HepG2 (cell line): ENCODE measurements at places on chromosomes 5 and 9. TPM values are rescaled to one million over a fixed set of nuclear protein-coding genes. Genes with fewer than 3 reads are reported as not detected.

DNA sequence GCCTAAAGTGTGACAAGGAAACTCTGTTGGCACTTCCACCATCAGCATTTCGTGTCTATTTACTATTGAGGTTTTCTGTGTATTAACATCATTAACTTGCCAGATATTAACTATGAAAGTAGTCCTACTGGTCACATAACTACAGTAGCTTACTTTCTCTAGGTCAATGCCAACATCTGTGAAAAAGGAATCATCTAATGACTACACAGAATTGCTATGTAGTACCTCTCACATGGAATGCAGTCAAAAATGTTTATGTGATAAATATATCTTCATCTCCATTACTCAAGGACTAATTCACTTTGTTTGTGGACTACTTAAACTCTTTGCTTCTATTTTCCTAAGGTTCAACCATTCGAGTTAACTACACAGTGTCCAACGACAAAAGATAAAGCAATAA, 2.1 kb downstream of the SCAI start:
- DNase-seq: no peak
- peaks cover 20% of the 10 kb centered on the region for H3K4me1 ChIP-seq
- H3K27ac ChIP-seq: no peak overlapping the region
- no peaks in the 10 kb centered on the region for H3K36me3 ChIP-seq

- no peaks in the 10 kb centered on the region for H3K27me3 ChIP-seq
- H3K27ac ChIP-seq: no peak overlapping the region
- no peak overlapping the region for H3K4me3 ChIP-seq
- peaks cover 16% of the 10 kb centered on the region for H3K4me1 ChIP-seq
- peak; percentile 29 for DNase-seq
Measured at GRCh38 chr5:142484821-142485387, 160.1 kb upstream of the SPRY4 start.

DDX4 gene
- not detected in 2 replicates for total RNA-seq

PLPP7 gene
- 0.66 and 1.2 TPM in 2 replicates for total RNA-seq

SPRY4 gene
- total RNA-seq: 8.9 and 9.0 TPM in 2 replicates

HMHB1 gene
- total RNA-seq: not detected in 2 replicates

DNA sequence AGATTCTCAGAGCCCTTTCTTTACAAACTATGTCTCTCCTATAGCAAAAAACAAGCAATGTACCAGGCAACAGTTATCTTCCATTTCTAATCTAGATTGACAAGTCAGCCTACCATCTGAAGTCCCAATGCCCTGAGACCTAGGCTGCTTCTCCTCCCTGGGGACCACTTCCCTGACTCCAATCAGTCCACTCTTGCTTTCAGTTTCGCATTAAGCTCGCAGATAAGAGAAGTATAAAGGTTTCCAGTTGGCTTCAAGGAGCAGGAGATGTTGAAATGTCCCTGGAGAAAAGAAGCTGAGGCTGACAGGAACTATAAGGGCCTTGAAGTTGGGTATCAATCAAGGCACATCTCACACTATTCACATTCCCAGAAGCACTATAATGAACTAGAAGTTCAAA, 32.3 kb downstream of the ERP44 start:
- no peak overlapping the region for H3K27ac ChIP-seq
- no peaks in the 10 kb centered on the region for H3K27me3 ChIP-seq
- no peak overlapping the region for H3K4me3 ChIP-seq
- H3K4me1 ChIP-seq: peaks cover 9% of the 10 kb centered on the region
- no peaks in the 10 kb centered on the region for H3K36me3 ChIP-seq

DNA sequence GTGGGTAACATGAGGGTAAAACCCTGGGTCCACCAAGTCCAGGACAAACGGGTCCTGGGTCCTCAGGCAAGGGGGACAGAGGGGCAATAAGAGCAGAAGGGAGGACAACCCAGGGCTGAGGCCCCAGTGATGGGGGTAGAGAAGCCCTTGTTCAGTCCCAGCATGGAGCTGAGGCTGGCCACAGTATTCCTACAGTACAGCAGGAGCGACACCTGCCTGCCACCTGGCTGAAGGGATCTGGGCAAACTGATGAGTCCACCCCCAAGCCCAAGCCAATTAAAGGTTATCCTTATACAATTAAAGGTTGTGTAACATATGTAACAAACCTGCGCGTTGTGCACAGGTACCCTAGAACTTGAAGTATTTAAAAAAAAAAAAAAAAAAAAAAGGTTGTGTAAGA, 97.7 kb upstream of the LRRTM2 start:
- peaks cover 23% of the 10 kb centered on the region for H3K4me1 ChIP-seq
- H3K36me3 ChIP-seq: no peaks in the 10 kb centered on the region
- no peak for DNase-seq

CCIN gene
- total RNA-seq: not detected in 2 replicates

- no peak overlapping the region for H3K4me3 ChIP-seq
- no peaks in the 10 kb centered on the region for H3K36me3 ChIP-seq
- no peak for DNase-seq
- no peak overlapping the region for H3K27ac ChIP-seq
- no peaks in the 10 kb centered on the region for H3K27me3 ChIP-seq
Measured at GRCh38 chr5:94192658-94193391, 425.6 kb downstream of the KIAA0825 start.

GRCh38 chr5:154143211-154143641, 47.3 kb upstream of the GALNT10 start:
- H3K36me3 ChIP-seq: no peaks in the 10 kb centered on the region
- no peak overlapping the region for H3K27ac ChIP-seq
- no peak overlapping the region for H3K4me3 ChIP-seq
- no peak for DNase-seq

DNA sequence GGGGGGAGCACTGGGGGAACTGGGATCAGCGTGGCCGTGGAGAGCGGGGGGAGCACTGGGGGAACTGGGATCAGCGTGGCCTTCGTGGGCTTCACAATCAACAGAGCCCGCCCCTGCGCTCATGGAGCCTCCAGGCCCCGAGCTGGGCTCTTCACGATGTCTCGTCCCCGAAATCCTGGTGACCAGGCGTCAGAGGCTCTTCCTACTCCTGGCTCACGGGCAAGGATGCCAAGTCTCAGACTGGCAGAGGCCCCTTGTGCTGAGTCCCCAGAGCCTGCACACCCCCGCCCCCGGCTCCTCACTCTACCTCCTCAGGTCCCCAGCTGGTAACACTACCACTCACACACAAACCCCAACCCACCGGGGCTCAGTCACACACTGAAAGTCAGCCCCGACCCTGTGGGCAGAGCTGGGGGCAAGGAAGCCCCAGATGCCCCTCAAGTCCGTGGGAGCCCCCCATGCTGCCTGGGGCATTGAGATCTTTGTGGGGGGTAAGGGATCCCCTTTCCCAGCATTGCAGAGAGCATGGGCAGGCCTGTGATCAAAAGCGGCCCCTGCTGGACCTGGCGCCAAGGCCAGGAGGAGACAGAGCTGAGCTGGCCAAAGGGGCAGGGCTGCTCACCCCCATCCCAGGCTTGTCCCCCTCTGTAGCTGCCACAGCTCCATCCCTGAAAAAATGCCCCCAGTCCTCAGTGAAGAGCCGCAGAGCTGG, 26.7 kb downstream of the LHX3 start:
- H3K27ac ChIP-seq: no peak overlapping the region
- H3K27me3 ChIP-seq: peaks cover 34% of the 10 kb centered on the region; the same call in 2 of the 3 replicates

PPP3R2 gene
- total RNA-seq: not detected in 2 replicates

DNA sequence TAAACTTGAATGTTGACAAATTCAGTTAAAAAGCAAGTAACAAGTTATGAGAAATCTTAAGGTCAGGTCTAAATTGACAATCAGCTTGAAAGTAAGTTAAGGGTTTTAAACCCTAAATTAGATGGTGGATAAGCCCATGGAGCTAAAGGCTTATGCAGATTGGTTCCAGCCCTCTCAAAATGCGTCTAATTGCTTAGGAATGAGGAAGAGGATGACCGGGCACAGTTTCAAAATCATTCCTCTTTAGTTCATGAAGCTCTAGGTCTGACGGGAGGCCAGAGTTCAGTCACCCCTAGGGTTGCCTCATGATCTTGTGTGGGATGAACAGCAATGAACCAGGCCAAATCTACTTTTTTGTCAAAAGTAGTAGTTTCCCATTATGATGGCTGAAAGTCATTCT, 75.4 kb downstream of the SLC38A9 start:
- H3K27ac ChIP-seq: no peak overlapping the region
- H3K4me1 ChIP-seq: peaks cover 11% of the 10 kb centered on the region
- peak; percentile 39 for DNase-seq
- H3K4me3 ChIP-seq: no peak overlapping the region

DNA sequence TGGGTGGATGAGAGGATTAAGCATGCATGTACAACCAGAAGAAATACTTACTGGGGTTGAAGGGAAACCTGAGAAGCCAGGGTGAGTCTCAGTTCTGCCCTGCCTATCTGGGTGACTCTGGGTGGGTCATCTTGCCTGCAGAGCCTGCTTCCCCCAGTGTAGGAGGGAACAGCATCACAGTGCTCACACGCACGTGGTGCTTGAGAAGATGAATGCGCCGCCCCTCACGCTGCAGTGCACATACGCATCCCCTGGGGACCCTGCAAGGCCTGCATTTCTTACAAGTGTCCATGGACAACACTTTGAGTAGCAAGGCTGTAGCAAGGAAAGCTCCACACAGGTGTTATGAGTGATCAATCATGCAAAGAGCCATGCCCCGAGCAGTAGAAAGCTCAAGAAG, 18.7 kb upstream of the GABBR2 start:
- H3K4me1 ChIP-seq: no peaks in the 10 kb centered on the region
- no peak overlapping the region for H3K27ac ChIP-seq
- H3K36me3 ChIP-seq: no peaks in the 10 kb centered on the region
- no peak overlapping the region for H3K4me3 ChIP-seq
- no peak for DNase-seq

GRCh38 chr5:76782444-76782843, 36.4 kb upstream of the F2RL1 start:
- H3K4me3 ChIP-seq: no peak overlapping the region
- H3K36me3 ChIP-seq: no peaks in the 10 kb centered on the region
- peaks cover 30% of the 10 kb centered on the region for H3K4me1 ChIP-seq
- H3K27ac ChIP-seq: no peak overlapping the region
- DNase-seq: no peak

GRCh38 chr9:110047955-110048402, 160.0 kb downstream of the C9orf152 start:
- H3K27ac ChIP-seq: no peak overlapping the region
- no peak overlapping the region for H3K4me3 ChIP-seq
- DNase-seq: no peak
- no peaks in the 10 kb centered on the region for H3K27me3 ChIP-seq
- H3K4me1 ChIP-seq: peaks cover 5% of the 10 kb centered on the region; the same call in 1 of the 2 replicates
- no peaks in the 10 kb centered on the region for H3K36me3 ChIP-seq

- DNase-seq: no peak
- H3K36me3 ChIP-seq: no peaks in the 10 kb centered on the region
- no peaks in the 10 kb centered on the region for H3K27me3 ChIP-seq
- H3K4me3 ChIP-seq: no peak overlapping the region
- H3K27ac ChIP-seq: no peak overlapping the region
Measured at GRCh38 chr5:6019612-6020011, 358.7 kb downstream of the MED10 start.

SCGB3A2 gene
- not detected in 2 replicates for total RNA-seq

- peaks cover 2% of the 10 kb centered on the region; the same call in 1 of the 2 replicates for H3K36me3 ChIP-seq
- no peak overlapping the region for H3K27ac ChIP-seq
- no peaks in the 10 kb centered on the region for H3K27me3 ChIP-seq
- no peak for DNase-seq
Measured at GRCh38 chr5:32538031-32538547, 47.3 kb upstream of the SUB1 start.

DNA sequence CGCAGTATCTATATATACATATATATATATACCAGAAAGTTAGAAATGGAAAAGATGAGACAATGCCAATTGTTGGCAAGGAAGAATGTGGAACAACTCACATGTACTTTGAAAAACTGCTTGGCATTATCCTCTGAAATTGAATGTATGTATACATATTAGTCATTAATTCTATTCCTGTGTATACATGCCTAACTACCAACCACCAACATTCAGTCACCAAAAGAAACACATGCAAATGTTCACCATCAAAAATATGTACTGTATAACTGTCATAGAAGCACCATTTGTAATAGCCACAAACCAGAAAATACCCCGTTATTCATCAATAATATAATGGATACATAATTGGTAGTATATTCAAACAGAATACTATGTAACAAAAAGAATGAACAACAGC, 330.2 kb upstream of the GRAMD2B start:
- no peak overlapping the region for H3K4me3 ChIP-seq
- no peak overlapping the region for H3K27ac ChIP-seq
- H3K4me1 ChIP-seq: no peaks in the 10 kb centered on the region
- no peaks in the 10 kb centered on the region for H3K27me3 ChIP-seq

DNA sequence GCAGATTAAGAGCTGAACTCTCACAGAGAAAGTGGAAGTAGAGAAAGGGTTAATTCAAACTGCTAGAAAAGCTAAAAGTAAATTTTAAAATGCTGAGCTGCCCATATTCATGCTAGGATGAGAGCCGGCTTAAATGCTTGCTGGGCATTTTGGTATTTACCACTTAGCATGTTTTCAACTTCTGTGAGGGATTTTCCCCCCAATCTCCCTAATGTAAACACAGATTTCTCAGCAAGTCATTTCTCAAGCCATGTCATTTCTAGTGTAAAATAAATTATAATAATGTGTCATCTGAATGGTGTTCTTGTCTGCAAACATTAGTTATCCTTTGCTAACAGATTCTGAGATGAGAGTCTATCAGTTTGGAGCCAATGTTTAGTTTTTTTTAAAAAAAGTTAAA, 22.3 kb downstream of the RPS23 start:
- H3K4me3 ChIP-seq: no peak overlapping the region
- no peak for DNase-seq
- H3K27me3 ChIP-seq: no peaks in the 10 kb centered on the region
- no peaks in the 10 kb centered on the region for H3K36me3 ChIP-seq

DNA sequence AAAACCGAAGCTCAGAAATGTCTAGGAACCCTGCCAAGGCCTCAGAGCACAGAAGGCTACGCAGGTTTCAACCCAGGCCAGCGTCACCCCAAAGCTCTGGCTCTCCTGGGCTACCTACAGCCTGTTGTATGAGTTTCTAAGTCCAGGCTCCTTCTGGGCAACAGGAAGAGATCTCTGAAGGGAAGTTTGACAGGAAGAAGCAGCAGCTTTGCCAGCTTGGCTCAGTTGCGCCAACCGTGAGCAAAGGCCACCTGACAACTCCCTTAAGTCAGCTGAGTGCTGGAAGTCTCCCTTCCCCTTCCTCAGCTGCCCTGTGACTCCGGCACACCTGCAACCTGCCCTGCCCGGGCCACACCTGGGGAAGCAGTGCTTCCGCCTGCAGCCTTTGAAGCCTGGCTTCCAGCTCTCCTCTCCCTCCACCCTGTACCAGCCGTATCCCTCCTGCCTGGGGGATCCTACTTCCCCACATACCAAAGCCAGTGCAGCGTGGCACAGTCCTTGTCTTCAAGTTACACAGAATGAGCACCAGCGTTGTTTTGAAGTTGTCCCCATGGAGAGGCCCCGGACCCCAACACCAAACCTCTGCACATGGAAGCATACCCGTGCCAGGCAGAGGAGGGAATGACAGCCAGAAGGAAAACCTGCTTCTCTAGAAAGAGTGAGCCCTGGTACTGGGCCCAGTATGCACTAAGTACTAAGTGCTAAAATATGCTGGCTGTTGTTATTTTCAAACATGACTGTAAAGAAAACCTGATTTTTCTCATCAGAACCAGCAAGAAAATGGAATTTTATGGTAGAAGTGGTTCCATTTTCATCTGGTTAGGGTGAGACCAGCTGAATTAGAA, 36.5 kb downstream of the SHB start:
- H3K27ac ChIP-seq: peak overlapping the region; percentile 9
- H3K36me3 ChIP-seq: peaks cover 10% of the 10 kb centered on the region; the same call in 1 of the 3 replicates
- H3K4me1 ChIP-seq: peaks cover 99% of the 10 kb centered on the region

DIAPH1 gene
- total RNA-seq: 28.5 and 33.9 TPM in 2 replicates

GRCh38 chr9:15961217-15961616, 408.4 kb downstream of the CCDC171 start:
- H3K27me3 ChIP-seq: no peaks in the 10 kb centered on the region
- no peak overlapping the region for H3K4me3 ChIP-seq
- no peaks in the 10 kb centered on the region for H3K4me1 ChIP-seq
- H3K36me3 ChIP-seq: no peaks in the 10 kb centered on the region

FCHO2 gene
- total RNA-seq: 11.6 and 12.7 TPM in 2 replicates
